ENCODE measurements at places on chromosomes 5 and 9.

DNA sequence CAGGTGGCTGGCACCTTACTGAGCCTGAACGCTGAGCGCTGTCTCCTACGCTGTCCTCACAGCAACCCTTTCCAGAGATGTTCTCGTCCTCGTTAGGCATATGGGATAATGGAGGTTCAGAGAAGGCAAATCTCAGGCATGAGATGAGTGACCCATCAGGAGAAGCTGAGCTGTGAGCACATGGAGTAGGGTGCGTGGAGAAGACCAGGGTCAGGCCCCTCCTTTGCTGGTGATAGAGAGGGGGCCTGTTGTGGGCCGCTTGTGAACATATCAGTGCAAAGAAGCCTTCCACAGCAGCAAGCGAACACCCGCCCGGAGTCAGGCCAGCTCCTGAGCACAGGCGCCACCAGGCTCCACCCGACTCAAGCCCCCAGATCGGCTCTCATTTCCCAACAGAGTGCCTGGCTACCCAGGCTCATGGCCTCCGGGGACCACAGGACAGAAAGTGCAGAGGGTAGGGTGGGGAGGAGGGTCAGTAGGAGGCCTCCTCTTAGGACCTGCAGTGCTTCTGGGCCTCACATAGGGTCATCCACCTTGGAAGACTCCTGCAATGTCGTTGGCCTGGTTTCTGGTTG is 15.0 kb upstream of the TIFAB start:
- no peak for DNase-seq

- no peak for DNase-seq
Observed at GRCh38 chr9:8706531-8706930, 907.0 kb upstream of the DMAC1 start.

DNA sequence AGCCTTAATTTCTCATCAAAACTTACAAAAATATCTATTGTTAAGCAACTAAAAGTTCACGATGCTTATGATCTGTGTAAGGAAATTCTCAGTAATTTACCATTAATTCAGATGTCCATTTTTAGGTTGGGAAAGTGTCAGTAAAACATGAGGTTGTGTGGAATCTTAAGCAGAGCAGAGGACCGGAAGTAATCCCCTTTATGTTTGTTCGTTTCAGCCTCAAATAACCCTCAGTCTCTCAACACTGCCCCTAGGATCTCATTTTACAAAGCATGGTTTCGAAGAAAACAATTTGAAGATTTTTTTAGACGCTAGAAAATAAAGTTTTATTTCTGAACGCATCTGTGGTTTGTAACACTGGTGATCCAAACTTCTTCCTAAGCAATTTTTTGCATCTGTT is 504.2 kb downstream of the MAT2B start:
- DNase-seq = no peak

GRCh38 chr9:81244631-81245030 is 444.7 kb downstream of the TLE1 start:
- no peak for DNase-seq

DNA sequence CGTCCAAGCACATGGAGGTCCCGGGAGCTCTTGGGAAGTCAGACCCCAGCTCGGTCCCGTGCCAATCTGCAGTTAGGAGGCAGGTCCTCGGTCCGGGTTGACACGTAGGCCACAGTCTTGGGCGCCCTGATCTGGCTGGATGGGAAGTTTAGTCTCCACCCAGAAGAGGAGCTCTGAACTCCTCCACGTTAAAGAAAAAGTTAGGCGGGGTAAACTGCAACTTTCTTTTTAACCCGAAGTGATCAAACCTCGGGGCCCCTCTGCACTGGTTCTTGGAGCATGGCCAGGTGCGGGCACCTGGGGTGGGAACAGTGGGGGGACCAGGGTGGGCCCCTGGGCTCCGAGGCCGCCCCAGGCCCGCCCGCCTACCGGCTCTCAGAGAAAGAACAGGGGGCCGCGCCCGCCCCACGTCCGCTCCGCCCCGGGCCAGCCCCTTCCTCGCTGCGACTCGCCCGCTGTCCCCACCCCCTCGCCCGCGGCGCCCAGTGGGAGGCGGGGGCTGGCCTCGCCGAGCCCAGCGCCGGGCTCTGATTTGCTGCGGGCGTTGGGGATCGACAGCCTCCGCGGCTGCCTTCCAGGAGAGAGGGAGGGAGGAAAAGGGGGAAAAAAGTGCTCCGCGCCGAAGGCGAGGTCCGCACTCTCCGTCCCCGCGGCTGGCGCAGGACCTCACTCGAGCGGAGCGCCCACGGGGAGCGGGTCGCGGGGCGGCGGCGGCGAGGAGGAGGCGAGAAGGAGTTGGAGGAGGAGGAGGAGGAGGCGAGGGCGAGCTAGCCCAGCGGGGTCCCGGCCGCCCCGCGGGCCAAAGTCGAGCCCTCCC is at the start of gene COL5A1:
Gene COL5A1, plus strand, starts transcription at position 631 of the 817 bp plus-strand sequence. CDS start 385 bp downstream, outside the sequence.
- DNase-seq = peak; percentile 64
